ENCODE measurements at places on chromosomes 7 and 10.

DNA sequence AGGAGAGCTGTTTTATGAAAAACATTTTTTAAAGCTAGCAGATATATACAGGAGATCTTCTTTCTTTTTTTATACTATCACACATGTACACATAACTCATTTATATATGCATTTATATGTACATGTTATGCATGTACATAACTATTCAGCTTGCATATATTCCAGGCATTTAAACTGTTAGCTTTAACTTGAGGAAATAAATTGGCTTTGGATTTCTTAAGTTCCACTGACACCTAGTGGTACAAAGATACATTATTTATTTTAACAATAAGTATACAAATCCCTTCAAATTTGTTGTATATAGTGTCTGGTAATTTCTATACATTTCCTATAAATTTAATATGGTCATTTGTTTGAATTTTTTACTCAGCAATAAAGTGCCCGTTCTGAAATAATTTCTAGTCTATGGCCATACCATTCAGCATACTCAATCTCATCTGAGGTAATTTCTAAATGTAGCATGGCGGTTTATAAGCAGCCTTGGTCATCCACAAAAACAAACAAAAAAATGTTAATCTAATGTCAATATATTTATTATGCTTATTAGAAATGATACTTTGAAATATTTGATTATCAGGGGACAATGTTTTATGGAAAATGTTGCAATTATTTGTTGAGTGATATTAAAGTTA lies 11.6 kb downstream of the ZDHHC6 start:
- DNase-seq, result peak; percentile 51

DNA sequence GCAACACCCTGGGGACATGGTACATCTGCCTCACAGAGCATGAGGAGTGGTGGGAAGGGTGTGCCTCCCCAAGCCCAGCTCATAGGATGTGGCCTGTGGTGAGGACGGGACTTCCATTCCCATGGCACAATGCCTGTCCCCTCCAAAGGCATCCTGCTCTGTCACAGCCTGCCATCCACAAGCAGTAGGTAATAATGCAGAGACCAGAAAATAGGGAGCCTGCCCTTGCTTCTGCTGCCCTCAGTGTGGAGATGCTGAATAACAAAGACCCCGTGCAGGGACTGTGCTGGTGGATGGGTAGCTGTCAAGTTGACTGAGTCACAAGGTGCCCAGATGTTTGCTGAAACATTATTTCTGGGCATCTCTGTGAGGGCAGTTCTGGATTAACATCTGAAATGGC lies 199.9 kb upstream of the GRB10 start:
- no peak for DNase-seq

DNA sequence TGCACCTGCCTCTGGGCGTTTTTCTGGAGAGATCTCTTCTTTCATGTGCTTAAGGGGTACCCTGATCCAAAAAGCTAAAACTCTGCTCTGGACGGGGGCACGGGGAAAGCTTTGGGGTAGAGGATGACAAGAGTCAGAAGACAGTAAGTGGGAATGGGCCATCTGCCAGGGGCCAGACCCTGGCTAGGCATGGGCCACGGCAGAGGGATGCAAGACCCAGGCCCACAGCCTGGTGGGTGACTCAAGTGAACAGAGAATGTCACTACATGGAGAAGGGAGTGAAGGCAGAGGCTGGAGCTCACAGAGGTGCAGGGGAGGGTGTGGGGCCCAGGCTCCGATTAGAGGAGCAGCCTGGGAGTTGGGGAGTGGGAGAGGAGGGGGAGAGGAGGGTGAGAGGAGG lies 15.3 kb downstream of the FLNC start:
- no peak for DNase-seq

GRCh38 chr10:103759100-103759781 lies 96.1 kb downstream of the SH3PXD2A start:
- peak; percentile 91 for DNase-seq

DNA sequence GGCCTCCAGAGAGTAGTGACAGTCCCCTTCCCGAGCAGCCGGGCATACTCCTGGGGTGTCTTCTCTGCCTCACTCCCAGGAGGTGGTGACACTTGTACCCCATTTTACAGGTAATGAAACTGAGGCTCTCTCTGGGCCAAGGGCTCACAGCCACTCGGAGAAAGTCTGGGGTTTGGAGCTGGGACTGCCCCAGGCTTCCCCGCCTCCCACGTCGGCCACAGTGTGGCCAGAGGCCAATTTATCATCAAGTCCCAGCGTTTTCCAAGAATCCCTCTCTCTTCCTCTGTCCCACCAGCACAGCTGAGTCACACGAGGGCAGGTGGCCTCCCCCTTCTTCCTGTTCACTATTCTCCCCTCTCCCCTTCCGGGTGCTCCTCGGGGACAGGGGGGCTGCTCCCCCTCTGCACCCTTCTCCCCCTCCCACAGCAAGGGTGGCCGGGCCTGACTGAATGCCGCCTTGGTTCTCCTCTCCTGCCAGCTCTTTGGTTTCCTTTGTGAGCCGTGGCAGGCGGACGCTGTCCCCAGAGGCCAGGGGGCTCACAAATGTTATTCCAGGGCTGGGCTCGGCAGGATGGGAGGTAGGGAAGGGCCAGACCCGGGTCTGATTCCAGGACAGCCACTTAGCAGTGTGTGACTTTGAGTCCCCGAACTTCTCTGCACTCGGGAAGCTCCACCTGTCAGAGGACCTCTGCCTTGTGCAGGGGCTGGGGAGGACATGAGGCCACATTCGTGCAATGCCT lies 17.7 kb downstream of the CLIP2 start:
- peak; percentile 53 for DNase-seq

DNA sequence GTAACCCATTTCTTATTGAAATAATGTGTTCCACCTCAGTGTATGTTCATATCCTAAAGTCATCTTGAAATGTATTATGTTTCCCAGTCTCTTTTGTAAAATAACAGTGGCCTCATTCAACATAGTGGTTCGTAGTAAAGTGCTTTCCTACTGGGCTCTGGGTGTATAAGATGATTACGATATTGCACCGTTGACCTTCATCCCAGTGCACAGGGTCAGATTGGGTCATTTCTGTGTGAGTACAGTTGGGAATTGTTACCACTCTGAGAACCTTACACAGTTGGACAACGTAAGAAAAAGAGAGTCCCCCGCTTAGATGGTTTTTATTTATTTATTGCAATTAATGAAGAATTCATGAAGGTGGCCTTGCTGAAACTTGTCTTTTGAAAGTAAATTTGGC lies 135.6 kb downstream of the CHN2 start:
- no peak for DNase-seq

- no peak for DNase-seq
Measured at GRCh38 chr7:127937066-127937680, 94.1 kb downstream of the LRRC4 start.

DNA sequence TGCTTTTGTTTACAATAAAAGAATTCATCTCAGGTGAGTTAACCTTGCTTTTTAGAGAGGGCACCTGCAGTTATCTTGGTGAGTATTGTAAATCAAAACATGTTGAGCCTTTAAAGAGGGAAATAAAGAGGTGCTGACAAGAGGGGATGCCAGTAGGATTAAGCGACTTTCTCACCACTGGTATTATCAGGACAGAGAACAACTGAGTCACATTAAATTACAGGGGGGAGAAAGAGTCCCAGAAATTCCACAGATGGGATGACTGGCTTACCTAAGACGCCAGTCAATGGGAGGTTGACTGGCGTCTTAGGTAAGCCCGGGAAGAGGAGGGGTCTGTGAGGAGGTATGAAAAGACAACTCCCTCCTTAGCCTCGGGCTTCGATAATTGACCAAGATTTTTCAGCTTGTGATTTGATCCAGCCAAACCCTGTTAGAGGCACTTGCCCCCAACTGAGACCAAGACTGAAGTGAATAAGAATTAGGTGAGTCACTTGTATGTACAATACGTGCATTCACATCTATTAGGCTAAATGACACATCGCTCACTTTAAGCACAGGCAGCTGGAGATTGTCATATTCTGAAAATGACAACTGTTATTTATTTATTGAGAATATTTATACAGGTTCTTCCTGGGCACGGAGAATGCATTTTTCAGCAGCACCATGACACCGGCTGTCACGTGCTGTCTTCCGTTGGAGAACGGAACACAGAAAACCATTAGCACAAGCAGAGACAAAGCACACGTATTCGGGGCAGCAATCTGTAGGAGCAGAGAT lies 117.6 kb downstream of the SEM1 start:
- DNase-seq, result no peak

- no peak for DNase-seq
Measured at GRCh38 chr7:38438970-38439369, 165.5 kb upstream of the TARP start.

DNA sequence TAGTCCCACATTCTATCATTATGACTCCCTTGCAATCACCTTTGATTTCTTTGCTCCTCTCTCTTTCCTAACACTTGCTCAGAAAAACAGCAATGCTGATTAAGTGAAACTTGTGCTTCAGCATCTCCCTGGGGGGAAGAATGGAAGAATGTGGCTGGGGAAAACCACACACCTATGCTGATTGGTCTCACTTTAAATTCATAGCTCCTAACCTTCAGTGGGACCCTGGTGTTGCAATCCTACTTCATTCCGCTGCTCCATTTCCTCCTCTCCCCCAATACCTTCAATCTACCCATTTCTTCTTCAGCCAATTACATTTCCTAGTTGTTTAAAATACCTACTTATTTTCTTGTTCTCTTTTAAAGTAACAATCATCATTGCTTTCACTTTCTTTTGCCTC lies 1166.7 kb upstream of the C7orf33 start:
- DNase-seq, result no peak

- DNase-seq, result peak; percentile 47
Measured at GRCh38 chr7:46993396-46993795, 588.5 kb downstream of the TNS3 start.

- DNase-seq, result no peak
Measured at GRCh38 chr7:8212638-8213037, 49.3 kb downstream of the ICA1 start.

DNA sequence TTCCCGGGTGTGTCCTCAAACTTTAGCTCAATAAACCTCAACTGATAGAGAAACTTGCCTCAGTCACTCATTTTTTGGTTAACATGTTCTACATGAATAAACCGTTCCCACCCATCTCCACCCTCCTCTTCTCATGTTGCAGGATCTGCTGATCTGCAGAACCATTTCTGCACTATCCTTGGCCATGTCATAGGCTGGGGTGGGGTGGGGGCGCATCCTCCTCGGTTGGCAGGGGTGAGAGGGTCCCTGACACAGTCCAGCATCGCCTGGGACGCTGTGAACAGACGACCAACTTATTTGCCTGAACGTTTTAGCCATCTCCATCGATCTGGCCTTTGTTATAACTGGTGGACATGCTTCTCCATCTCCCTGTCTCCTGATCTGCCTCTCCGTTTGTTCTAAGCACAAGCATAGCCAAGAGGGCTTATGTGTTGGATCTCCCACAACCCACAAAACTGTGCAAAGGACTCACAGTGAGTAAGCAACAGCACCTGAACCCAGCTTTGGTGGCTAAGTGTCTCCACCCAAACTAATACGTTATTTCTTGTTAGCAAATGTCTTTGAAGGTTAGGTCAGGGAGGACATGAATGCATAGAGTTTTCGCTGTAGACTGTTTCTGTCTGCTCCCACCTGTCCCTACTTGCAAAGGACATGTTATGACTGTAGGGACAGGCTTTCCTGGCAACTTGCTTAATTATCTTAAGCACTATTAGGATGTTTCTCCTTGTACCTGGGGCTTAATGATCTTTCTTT lies 51.7 kb downstream of the PRKCQ start:
- DNase-seq, result no peak

- no peak for DNase-seq
Measured at GRCh38 chr10:47457826-47458225, 26.1 kb downstream of the ANXA8 start.

DNA sequence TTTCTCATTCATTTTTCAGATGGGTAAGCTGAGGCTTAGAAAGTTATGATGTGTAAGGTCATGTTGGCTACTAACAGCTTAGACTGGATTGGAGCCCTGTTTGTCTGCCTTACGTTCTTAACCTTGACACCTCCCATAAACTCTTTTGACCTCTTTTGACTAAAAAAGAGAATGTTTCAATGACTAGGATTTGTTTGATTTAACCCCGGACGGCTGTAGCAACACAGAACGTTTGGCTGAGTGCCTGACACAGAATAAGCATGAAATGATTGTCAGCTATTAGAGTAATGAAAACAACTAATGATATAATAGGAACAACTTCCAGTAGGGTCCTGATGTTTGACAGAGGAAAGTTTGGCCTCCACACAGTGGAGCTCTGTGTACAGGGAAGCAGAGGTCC lies 83.3 kb upstream of the PDZD8 start:
- DNase-seq, result no peak

DNA sequence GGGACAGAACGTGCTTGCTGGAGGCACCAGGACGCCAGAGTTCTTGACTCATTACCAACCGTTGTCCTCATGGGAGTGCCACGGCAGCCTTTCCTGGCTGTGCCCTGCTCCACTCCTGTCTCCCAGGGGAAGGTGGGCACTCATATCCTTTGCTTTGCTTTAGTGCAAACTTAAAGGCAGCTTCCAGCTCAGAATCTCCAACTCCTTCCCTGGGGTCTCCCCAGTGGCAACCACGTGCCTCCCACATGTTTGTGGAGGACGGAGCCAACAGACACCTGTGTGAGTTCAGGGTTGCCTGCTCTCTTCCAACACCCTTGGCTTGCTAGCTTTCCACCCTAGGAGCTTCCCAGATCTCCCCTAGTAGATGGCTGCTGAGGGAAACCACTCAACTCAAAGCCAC lies 52.0 kb upstream of the HMX3 start:
- no peak for DNase-seq

- no peak for DNase-seq
Measured at GRCh38 chr10:12484941-12485805, 135.8 kb downstream of the CAMK1D start.

GRCh38 chr7:146232604-146233003 lies 116.0 kb downstream of the CNTNAP2 start:
- no peak for DNase-seq

GRCh38 chr10:110200503-110200902 lies 6.9 kb upstream of the MXI1 start:
- no peak for DNase-seq

- DNase-seq, result no peak
Measured at GRCh38 chr10:101429423-101429822, 75.5 kb downstream of the BTRC start.

DNA sequence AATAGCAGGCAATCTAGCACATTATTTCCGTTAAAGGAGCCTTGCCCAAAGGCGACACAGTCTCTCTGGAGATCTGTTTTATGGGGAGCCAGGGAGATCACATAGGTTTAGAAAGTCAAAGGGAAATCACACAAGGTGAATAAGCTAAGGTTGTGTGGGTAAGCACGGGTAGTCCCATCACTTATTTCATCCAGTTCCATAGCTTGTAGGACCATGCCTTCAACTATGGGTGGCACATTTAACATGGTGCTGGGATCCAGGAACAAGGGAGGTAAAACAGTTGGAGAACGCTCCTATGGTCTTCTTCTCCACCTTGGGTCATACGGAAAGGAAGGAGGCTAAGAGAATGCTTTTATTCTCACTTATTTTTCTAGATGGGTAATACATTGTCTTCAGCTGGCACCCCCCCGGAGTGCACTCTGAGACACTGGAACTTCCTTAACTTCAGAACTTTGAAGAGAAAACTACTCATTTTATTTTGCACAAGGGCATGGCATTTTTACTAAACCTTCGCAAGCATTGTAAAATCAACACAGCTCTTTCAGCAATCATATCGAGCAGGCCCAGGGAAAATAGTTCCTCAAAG lies 435.4 kb downstream of the KIF20B start:
- peak; percentile 15 for DNase-seq
